NCI-H2029 (cell line): ENCODE measurements at places on chromosomes 2 and 18.

- no peak for DNase-seq
Observed at GRCh38 chr18:26003817-26004216, 86.6 kb downstream of the SS18 start.

DNA sequence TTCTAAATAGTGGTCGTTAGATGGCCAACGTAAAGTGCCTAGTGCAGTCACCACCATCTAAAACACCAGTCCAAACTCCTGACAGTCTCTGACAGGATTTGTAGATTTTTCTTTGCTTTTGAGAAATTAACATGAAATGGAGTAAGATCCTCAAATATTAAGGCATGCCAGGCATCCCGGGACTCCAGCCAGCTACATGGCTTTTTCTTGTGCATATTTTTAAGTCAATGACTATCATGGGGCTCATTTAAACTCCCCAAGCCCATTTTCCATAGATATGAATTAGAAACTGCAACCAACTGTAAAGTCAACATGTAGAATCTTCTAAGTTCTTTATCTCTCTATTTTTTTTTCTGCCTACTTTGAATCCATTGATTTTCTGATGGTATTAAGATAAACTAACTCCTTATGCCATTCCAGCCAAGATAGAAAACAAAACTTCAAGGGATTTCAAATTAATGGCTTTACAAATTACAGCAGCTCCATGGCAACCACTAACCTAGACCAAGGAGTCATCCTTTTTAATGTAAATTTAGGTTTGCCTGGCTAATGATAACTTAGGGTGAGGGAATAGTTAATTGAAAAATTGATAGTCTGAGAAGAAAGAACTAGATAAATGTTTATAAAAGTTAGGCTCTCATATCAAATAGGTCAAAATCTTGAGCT is 764.1 kb upstream of the NXPH2 start:
- no peak for DNase-seq

- no peak for DNase-seq
Observed at GRCh38 chr2:205013586-205013985, 468.3 kb downstream of the PARD3B start.

DNA sequence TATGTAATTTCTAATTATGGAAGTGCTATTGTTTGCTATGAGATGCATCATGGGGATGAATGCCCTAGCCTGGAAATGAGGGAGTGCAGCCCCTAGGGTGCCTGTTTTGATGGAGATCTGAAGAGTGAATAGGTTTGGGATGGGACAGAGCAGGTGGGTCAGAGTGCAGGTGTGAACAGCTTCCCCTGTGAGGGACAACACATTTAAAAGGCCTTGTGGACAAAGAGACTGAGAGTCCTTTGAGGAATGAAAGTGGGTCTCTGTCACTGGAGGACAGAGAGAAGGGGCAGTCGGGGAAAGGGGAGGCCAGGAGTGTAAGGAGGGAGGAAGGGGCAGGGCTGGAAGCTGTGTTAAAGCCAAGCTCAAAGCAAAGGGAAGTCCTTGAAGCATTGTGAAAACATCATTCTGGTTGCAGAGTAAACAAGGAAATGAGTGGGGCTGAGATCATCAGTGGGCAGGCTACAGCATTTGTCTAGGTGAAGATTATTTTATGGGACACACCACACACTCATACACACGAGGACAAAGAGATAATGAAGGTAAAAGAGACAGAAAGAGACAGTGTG is 877.6 kb downstream of the SLC4A3 start:
- DNase-seq, result peak; percentile 97

- peak; percentile 69 for DNase-seq
Observed at GRCh38 chr2:178449700-178450523, 1.1 kb downstream of the PRKRA start.

- DNase-seq, result no peak
Observed at GRCh38 chr2:9285921-9286320, 79.3 kb downstream of the ASAP2 start.

GRCh38 chr2:191675807-191676721 is 1.9 kb upstream of the NABP1 start:
- DNase-seq, result no peak

DNA sequence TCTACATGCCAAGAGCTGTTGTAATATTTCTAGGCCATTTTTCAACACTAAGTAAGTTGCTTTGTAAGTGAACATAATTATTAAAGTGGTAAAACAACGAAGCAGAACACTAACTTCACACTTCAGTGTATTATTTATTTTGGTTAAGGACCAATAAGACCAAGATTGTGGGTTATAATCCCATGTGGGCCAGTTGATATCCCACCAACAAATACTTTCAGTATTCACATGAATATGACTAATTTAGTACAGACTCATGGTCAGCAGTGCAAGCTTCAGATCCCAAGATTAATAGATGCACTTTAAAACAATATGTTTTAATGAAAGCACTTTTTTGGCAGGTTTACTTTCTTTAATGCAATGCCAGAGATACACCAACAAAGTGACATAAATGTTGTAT is 154.3 kb downstream of the LCLAT1 start:
- no peak for DNase-seq

DNA sequence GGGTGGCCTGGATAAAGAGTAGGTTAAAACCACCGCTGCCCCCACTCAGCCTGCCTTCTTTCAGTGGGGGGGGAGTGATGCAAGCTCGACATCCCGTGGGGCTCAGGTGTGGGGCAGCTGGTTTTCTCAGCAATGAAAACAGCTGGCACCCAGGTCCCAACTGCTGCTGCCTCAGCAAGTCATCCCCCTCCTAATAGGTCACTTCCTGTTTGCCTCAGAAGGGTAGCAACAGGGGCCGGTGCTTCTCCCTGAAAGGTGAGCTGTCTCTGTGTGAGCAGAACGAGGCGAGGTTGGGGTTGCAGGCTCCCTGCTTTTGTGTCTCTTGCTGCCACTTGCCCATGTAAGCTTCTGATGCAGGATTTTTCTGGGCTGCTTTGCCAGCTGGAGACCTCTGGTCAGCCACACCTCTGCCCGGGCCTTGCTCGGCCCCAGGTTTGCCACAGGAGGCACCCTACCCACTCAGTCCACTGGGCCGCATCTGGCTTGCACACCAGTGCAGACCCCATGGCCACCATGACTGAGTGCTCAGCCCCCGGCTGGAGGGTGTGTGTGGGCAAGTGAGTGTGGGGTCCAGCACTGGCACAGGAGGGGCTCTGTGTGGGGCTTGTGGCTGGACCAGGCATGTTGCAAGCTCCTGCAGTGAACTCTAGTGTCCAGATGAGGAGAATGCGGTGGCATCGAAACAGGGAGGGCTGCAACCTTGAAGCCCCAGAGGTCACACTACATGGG is 11.5 kb upstream of the ASB1 start:
- no peak for DNase-seq

GRCh38 chr18:44973282-44973681 is 292.6 kb downstream of the SETBP1 start:
- no peak for DNase-seq

DNA sequence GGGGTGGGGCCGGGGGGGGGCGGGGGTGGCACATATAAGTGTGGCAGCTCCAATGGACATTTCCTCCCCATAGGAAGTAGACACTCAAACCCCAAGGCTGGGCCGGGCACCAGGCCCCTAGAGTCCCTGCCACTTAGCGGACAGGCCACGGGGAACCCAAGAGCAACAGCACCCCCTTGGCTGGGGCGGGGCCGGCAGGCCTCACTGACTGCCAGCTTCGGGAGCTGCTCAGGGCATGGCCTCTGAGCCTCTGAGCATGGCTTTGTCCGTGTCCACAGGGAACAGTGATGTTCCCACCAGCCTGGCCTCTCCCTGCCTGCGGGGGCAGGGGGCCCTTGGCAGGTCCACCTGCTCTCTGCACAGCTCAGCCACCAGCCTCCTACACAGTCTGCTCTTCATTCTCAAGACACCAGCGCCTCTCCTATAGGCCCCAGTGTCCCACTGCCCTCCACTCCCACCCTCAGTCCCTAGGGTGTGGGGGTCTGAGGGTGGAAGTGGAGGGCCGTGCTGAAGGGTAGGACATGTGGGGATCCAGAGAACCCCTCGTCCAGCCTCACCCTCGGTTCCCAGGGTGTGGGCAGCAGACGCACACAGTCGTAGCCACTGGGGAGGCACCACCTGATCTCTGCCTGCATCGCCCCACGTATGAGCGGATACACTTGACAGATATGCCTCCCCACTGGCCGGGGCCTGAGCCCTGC is 106.7 kb downstream of the FAM210A start:
- no peak for DNase-seq

- DNase-seq, result no peak
Observed at GRCh38 chr2:234403074-234403473, 93.8 kb downstream of the ARL4C start.

- DNase-seq, result no peak
Observed at GRCh38 chr2:128315122-128315828, 3.4 kb downstream of the HS6ST1 start.

GRCh38 chr18:49025426-49025766 is 74.6 kb upstream of the SMAD7 start:
- DNase-seq, result no peak

DNA sequence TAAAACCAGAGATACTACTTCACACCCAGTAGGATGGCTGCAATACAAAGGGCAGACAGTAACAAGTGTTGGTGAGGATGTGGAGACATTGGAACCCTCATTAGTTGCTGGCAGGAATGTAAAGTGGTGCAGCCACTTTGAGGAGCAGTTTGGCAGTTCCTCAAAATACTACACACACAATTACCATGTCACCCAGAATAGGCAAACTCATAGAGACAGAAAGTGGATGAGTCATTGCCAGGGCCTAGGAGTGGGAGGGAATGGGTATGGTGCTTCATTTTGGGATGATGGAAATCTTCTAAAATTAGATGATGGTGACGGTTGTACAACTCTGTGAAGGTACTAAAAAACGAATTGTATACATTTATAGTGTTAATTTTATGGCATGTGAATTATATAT is 54.8 kb downstream of the ATP9B start:
- DNase-seq, result no peak

DNA sequence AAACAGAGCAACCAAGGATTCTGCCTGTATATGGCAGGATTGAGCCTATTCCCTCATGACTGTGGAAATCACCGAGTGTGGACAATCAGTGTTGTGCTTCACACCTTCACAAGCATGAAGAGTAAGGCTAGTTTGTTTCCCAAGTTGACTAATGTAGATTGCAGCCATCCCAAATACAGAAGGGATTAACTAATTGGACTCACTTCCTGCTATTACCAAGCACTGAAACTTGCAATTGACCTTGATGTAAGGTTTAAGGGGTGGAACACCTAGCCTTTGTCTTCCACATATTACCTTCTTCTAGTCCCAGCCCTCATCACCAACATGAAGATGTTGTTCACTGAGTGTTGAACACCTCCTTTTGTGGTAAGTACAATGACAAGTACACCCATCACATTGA is 120.9 kb upstream of the RND3 start:
- DNase-seq, result no peak

DNA sequence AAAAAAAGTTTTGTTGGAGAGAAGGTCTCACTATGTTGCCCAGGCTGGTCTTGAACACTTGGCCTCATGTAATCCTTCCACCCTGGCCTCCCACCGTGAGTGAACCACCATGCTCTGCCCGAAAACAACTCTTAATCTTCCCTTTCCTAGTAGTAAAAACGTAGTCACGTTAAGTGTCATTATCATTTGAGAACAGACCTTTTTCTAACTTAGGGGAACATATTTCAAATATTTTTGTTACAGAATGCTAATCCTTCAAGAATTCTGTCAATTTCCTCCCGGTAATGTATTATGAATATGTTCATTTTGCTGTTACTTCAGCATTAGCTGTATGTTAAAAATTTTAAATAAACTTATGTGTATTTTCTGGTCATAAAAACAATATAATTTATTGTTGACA is 49.7 kb downstream of the MTA3 start:
- DNase-seq, result no peak

DNA sequence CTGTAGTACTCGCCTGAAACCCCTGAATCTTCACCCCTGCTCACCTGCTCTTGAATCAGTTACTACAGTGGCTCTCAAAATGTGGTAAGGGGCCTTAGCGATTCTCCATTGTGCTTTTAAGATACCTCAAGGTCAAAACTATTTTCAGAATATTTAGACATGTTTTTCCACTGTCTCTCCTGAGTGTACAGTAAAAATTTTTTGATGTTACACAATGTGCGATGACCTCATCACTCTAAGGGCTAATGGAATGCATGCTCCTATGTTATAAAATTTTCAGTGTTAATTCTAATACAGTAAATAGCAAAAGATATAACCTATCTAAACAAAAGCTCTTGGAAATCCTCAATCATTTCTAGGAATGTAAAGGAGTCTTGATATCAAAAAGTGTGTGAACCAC is 336.9 kb upstream of the PKDCC start:
- no peak for DNase-seq

- no peak for DNase-seq
Observed at GRCh38 chr2:106178716-106179115, 15.4 kb downstream of the UXS1 start.

- no peak for DNase-seq
Observed at GRCh38 chr2:1429895-1430294, 16.6 kb downstream of the TPO start.

GRCh38 chr18:36729197-36729596 is 99.6 kb downstream of the TPGS2 start:
- DNase-seq, result no peak

DNA sequence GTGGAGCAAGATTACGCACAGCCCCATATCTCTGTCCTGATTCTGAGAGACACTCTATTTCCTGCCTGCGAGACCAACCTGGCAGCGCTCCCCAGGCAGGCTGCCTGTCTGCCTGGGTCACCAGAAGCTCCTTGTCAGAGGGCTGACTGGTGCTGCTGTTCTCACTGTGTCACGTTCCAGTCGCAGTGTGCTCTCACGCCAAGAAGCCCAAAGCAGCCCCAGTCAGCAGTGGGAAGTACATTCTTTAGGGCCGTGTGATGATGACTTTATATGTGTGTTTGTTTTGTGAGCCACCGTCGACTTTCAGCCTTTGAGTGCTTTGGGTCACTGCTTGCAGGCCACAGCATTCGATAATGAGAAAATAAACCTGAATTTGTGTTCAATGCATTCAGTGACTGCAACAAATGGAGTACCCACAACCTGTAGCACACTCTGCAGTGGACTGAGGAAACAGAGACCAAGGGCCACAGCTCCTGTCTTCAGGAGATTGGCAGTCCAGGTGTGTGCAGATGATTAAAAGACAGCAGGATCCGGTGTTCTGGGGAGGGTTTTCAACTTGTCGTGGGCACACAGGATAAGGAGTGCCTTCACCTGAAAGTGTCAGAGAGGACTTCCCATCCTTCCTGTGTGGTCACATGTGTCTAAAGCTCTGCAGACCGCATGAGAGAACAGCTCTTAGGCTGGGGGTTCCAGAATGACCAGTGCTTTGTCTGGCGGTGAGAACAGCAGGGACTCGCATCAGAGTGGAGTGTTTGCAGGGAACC is 4.8 kb downstream of the TNFRSF11A start:
- peak; percentile 22 for DNase-seq

DNA sequence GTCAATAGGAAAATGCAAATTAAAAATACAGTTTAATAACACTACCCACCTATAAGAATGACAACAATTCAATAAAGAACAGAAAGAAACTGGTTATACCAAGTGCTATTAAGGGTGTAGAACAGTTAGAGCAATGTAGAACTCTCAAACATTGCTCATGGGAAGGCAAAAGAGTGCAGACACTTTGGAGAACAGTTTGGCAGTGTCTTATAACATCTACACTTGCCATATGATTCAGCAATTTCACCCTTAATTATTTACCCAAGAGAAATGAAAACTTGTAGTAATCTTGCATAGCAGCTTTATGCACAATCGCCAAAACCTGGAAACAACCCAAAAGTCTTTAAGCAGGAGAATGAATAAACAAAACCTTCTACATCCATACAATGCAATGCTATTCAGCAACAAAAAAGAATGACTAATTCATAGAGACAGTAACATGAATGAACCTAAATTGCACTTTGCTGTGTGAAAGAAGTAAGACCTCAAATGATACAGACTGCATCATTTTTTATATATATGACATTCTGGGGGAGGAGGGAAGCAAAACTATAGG is 455.2 kb downstream of the THSD7B start:
- DNase-seq, result no peak

- DNase-seq, result no peak
Observed at GRCh38 chr2:175843625-175844024, 158.4 kb downstream of the LNPK start.
